LHCN-M2 (cell line): ENCODE measurements at places on chromosomes 7 and 10.
A peak's percentile ranks its signal among the peaks of the same experiment; 100 is the strongest.

DNA sequence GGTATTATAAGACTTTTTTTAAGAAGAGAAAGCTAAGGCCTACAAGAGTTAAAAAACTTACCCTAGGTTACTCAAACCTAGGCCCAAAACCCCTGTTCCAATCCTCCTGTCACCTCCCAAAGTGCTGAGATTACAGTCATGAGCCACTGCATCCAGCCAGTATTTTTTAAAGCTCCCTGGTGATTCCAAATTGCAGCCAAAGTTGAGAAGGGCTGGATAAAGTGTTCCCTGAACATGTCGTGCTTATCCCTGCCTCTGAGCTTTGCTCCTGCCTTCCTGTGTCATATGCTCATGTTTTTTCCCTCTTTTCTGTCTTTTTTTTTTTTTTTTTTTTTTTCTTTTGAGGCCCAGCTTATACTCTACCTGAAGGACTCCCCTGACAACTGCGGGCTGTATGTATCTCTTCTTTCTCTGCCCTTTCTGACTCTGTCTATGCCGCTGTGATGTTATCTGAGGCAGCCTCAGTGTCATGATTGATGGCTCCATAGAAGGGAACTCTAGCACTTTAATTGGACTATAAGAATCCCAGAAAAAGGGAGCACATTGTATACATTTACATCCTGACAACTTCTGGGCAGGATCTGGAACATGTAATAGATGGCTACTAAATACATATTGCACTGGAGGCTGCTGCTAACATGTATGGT lies 8.0 kb downstream of the AKR1B10 start:
- no peak for DNase-seq

- no peak for DNase-seq
These were observed 168.7 kb downstream of the SND1 start for GRCh38 chr7:127820732-127821085.

GRCh38 chr10:8513155-8514147 lies 459.0 kb downstream of the GATA3 start:
- no peak for DNase-seq

DNA sequence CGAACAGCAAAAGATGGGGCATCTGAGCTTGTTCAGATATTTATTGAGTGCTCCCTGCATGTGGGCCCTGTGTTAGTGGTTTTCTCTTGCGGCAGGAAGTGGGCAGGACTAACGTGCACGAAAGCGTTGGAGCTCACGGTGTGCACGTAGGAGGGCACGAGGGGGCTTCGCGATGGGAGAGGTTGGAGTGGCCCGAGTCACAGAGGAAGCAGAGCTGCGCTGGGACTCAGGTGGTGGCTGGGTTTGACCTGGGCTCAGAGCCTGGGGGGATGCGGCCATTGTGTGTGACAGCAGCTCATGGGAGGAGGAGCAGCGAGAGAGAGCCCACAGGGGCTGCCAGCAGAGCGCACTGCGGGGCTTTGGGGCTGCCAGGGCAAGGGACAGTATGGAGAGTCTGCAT lies 7.7 kb downstream of the ZSCAN25 start:
- DNase-seq, result no peak

DNA sequence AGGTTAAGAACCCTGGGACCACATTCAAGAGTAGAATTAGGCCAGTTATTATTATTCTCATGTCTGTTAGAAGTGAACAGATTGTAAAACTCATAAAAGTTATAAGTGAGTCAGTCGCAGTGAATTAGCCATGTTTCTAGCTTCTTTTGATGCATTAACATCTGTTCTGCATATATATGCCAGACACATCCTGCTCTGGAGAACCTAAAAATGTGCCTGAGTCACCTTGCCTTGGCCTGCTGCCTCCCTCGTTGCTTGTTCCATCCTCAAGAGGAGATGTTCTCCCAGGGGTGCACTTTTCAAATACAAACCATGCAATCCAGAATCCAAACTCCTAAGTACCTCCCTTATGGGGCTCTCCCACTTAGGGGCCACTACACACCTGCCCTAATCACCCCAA lies 14.8 kb downstream of the TSPAN12 start:
- DNase-seq, result peak; percentile 55

DNA sequence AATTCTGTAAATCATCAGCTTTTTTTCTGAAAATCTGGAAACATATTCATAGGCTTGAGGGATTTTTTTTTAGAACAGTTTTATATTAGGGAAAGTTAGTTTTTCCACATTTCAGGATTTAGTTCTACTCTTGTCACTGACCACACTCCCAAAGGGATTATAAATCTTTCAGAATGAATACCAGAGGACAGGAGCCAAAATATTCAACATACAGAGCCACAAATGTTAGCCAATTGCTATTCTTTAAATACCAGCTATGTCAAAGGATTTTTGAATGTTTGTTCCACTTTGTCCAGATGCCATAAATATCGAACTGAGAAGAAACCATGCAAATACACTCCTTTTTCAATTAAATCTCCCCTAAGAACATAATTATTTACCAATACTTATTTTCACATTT lies 50.7 kb downstream of the ODAD2 start:
- peak; percentile 23 for DNase-seq

- no peak for DNase-seq
These were observed 491.8 kb upstream of the GHITM start for GRCh38 chr10:83647526-83647925.

DNA sequence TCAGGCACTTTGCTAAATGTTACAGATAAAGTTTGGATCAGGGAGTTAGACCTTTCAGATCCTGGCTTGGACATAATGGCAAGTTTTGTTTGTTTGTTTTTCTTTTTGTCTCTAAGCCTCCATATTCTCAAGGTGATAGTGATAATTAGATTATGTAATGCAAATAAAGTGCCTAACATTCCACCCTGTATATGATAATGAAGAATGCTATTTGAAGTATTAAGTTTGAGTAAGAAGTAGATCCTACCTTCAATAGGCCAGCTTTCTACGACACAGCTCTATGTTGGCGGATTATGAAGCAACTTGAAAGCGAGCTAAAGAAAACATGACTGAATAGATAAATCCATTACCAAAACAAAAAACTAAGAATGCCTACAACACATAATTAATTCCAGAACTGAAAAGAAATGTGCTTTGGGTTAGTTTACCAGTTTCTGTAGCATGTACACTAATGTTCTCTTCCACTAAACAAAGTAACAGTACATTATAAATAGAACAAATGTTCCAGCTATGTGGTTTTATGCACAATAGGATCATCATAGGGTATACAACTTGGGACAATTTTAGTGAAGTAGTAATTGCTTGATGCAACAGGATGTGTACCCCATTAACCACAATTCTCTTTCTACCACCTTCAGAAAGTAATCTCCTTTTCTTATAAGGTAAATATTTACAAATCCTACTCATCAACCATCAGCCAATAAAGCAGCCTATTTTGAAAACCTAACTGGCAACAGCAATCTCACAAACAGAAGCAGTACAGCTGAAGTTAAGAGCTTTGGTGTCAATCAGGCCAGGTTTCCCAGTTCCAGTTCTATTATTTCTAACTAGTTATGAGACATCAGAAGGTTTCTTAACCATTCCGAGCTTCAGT lies 1.5 kb downstream of the SEM1 start:
- DNase-seq, result no peak

DNA sequence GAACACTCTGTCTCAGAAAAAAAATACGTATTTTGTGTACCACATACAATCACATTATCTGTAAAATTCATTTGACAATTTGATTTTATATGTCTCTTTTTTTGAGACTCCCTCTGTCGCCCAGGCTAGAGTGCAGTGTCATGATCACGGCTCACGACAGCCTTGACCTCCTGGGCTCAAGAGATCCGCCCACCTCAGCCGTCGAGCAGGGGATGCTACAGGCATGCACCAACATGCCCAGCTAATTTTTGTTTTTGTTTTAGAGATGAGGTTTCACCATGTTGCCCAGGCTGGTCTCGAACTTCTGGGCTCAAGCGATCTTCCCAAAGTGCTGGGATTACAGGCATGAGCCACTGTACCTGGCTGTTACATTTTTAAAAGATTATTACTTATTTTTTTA lies 11.6 kb upstream of the BAZ1B start:
- no peak for DNase-seq

- peak; percentile 97 for DNase-seq
These were observed 457.2 kb downstream of the ARL4A start for GRCh38 chr7:13144673-13145072.

DNA sequence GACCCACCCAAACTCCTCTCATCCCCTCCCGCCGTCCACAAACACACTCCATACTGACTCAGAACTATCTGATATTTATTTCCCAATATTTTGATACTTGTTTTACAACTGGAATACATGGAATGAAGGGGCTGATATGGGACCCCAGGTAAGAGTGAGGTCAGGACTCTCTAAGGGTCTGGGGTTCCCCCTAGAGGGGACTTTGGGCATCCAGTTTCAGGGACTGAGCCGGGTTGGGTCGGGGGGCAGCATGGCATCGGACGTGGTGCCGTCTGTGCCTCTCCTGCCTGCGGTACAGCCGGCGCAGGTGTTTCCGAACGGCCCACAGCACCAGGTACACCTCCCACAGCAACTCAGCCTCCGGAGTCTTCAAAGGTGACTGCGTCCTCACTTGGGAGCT lies 7.5 kb downstream of the SPACDR start:
- DNase-seq, result no peak

DNA sequence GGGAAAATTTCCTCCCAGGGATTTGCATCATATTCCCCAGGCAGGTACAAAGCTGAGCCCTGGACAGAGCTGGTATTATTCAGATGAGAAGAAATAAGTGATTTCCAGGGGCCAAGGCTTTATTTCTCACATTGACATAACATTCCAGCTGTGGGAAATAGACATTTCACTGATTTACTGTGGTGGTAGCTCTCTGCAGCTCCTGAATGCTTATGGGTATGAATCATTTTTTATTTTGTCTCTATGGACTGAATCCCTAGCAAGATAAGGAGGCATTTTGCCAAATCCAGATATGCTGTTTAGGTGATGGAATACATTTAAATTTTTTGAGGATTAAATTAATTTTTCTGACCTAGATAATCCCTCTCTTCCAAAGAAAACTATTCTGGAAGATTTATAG lies 97.9 kb downstream of the MTPN start:
- peak; percentile 88 for DNase-seq

- DNase-seq, result no peak
These were observed 232.9 kb upstream of the PHF14 start for GRCh38 chr7:10740805-10741204.

DNA sequence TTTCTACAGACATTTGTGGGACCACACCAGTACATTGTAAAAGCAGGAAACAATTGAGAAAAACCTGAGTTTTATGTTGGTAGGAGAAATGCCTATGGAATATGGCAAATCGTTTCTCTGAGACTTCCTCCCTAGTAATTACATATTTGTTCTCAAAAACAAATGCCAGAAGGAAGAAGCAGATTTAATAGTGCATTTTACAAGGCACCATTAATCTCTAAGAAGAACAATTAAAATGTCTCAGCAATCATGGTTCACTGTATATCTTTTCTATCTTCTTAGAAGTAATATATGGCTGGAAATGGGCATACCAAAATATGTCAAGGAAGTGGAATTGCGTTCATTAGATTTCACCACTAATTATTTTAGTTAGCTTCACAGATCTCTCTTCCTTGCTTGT lies 13.3 kb downstream of the CAV1 start:
- no peak for DNase-seq

GRCh38 chr7:40276061-40276460 lies 141.3 kb downstream of the SUGCT start:
- no peak for DNase-seq

- DNase-seq, result no peak
These were observed 9.5 kb downstream of the IRF5 start for GRCh38 chr7:128946936-128947830.

DNA sequence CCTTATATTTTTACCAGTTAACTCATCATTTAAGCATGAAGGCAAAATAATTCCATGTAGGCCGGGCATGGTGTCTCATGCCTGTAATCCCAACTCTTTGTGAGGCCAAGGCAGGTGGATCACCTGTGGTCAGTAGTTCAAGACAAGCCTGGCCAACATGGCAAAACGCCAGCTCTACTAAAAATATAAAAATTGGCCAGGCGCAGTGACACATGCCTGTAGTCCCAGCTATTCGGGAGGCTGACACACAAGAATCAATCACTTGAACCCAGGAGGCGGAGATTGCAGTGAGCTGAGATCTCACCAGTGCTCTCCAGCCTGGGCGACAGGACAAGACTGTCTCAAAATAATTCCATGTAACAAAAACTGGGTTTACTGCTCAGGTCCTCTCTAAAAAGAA lies 18.3 kb downstream of the HNRNPA2B1 start:
- no peak for DNase-seq

DNA sequence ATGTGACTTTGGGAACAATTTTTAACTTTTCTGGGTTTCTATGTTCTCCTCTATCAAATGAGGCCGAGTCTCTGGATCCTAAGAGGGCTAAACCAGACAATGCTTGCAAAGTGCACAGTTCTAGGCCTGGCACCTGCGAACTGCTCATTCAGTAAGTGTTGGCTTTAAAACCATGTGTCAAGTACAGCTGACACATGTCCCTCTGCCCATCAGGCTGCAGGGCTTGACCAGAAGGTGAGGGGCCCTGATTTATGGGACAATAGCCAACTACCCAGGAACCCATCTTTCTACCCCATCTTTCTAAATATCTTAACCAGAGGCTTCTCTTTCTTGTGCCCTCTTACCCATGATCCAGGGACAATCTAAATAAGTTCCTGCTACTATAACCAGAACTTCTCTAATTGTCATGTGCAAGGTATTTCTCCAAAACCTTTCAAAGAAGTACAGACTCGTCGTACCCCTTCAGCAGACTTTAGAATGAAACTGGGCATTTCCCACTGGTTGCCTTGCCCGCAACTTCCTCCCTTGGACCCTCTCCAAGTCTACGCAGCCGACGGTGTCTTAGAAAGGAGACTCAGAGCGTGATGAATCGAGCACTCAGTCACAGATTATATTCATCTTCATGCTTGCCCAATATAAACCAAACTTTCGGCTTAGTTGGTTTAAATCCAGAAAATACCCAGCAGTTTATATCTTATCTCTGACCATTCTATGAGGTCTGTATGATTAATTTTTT lies 69.8 kb upstream of the STEAP1B start:
- DNase-seq, result peak; percentile 43

GRCh38 chr10:49220031-49220430 lies 31.8 kb upstream of the TMEM273 start:
- no peak for DNase-seq

GRCh38 chr10:132044803-132045202 lies 20.9 kb upstream of the JAKMIP3 start:
- no peak for DNase-seq

GRCh38 chr7:155426543-155427410 lies 31.2 kb upstream of the EN2 start:
- DNase-seq, result peak; percentile 4

DNA sequence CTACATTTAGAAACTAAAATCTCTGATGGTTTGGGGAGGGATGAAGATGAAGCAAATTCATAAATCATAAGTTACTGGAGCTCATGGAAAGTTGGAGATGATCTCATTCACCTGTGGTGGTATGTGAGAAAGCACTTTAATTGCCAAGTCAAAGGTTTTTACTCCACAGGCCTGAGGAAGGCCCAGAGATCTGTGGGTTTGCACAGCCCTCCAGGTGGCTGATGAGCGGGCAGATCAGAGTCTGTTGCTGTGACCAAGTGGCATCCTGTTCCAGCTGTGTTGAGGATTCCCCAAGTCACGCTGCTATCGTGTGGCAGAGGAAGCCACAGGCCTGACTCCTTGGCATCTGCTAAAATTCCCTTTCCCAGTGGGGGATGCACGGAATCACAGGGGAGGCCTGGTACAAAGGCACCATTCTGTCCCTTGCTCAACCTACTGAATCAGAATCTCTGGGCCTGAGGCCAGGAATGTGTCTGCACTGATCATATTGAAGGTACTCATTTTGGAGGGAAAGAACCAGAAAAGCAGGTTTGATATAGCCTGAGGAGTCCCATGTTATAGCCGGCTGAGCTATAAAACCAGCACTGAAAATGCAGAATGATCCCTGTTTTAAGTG lies 19.7 kb upstream of the DDC start:
- DNase-seq, result no peak
